ENCODE measurements at places on chromosomes 12 and 14.

DNA sequence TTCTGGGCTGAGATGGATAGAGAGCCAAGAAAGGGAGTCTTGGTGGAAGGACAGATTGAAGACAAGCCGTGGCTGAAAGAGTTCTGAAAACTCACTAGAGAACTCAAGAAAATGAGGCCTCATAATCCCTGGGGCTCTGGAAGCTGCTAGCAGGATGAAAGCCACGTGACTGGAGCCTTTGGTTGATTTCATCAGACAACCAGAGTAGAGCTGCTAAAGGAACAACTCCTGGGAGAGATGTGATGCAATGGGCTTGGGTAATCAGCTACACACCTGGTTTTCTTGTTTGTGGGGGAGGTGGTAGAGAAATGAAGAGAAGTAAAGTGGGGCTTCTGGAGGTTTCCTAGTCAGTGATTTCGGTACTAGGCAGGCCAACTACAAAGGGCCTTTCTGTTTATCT is 13.4 kb downstream of the CSRNP2 start:
- no peak for DNase-seq

GRCh38 chr14:64705381-64706118 is 1.3 kb downstream of the PLEKHG3 start:
- no peak for DNase-seq

DNA sequence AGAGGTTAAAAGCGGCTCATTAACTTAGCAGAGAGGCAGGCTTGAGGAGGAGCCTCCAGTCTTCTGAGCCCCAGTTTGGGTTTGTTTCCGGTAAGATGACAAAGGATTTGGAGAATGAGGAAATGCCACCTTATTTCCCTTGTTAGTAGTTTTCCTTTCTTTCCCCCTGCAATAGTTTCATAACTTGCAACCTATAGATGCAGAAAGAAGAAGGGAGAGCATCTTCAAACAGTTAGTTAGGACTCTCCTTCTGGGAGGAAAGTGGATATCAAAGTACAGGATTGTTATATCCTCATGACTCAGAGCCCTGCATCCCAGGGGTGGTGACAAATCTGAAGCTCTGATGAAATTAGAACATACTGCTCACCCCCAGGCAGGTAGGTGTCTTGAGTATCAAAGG is 180.7 kb upstream of the SLC38A2 start:
- DNase-seq = no peak

- DNase-seq = peak; percentile 88
These were observed 105.0 kb upstream of the PRB2 start for GRCh38 chr12:11500188-11500860.

DNA sequence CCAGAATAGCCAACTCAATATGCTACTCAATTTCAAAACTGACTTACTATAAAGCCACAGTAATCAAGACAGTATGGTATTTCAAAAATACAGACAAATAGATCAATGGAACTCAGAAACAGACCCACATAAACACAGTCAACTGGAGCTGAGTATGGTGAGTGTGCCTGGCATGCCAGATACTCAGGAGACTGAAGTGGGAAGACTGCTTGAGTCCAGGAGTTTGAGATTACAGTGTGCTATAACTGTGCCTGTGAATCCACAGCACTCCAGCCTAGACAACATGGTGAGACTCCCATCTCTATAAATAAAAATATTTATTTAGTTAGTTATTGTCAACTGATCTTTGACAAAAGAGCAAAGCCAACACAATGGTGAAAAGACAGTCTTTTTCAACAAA is 81.8 kb downstream of the NUMB start:
- DNase-seq = no peak

- DNase-seq = no peak
These were observed 13.2 kb upstream of the TUBA1B start for GRCh38 chr12:49144384-49144783.

GRCh38 chr12:6866163-6866919 is 990 bp upstream of the TPI1 start:
- DNase-seq = no peak

- DNase-seq = no peak
These were observed 47.6 kb upstream of the FERMT2 start for GRCh38 chr14:52998376-52999015.

DNA sequence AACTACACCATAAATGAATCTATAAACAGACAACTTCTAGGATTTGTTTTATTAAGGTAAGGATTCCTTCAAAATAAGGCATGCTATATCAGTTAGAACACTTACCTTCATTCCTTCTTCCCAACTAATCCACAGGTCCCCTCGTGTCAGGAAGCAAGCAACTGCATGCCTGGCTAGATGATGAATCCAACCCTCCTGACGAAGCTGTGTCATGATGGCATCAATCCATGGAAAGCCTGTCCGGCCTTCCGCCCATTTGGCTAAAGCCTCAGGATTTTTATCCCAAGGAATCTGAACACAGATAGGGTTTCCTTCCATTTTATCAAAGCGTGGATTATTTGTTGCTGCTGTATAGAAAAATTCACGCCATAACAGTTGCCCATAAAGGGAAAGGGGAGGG is 12.5 kb upstream of the MTERF2 start:
- DNase-seq = no peak

- DNase-seq = no peak
These were observed 18.6 kb downstream of the LGMN start for GRCh38 chr14:92729634-92730358.

GRCh38 chr12:2011643-2012607 is 7.7 kb upstream of the DCP1B start:
- no peak for DNase-seq

DNA sequence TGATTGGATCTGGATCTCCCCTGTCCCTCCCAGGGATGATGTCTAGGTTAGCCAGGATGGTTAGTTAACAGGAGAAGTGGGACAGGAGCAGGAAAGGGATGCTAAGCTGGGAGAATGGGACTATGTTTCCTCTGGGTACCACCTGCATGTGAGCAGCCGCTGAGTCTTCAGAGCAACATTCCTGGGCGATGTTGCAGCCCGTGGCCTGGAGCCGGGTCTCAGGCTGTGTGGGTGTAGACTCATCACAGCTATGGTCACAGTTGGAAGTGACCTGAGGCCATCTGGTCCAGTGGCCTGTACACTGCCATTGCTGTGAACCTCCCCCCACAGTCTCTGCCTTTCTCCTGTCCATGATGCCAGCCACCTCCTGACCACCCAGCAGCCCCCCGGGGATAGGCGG is 422.6 kb downstream of the DPF3 start:
- no peak for DNase-seq

GRCh38 chr12:65594409-65594808 is 229.9 kb upstream of the HMGA2 start:
- DNase-seq = no peak
